ENCODE measurements at places on chromosomes 12 and 14.

DNA sequence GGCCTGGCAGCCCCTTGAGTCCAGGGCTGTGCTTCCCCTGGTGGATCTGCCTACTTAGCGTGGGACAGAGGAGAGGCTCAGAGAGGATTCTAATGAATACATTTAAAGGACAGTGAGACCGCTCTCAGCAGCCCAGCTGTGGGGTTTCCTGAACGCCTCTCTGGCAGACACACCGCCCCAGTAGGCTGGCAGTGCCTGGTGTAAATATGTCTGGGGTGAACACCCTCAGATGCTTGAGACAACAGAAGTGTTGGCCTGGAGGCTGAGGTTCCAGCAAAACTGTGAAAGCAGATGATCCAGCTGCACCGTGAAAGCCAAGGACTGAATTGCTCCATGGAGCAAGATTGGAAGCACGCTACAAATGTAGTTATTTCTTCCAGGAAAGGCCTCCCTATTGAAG, 55.1 kb downstream of the LRRC74A start:
- no peak for DNase-seq

DNA sequence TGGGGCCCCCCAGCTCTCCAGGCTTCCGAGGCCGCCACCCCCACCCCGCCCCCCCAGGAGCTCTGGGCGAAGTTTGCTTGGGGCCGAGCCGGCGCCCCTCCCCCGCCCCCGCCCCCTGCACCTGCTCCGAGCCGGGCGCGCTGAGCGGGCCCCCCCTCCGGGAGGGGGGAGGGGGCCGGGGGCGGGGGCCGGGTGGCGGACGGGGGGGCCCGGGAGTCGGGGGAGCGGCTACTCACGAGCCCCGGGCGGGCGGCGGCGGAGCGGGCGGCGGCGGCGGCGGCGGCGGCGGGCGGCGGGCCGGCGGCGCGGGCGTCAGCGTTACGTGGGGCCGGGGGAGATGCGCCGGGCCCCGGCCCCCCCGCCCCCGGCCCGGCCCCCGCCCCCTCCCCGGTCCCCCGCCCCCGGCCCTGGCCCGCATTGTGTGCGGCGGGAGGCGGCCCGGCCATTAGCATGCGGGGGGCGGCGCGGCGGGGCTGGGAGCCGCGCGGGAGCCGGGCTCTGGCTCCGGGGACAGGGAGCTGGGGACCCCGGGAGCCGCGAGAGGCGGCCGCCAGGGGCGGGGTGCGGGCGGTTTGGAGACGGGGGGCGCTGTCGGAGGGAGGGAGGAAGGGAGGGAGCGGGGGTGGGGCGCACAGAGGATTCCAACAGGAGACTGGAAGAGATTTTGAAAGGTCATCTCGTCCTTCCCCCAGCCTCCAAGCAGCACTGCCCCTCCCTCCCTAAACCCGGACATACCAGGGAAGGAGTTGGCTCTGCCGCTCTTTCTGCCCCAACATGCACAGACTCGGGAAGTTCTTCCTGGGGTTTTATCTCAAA, at the start of gene ZNF219:
Gene ZNF219 (minus strand): TSS at position 580 of the 816 bp plus-strand sequence. CDS start 5,064 bp downstream, outside the sequence.
- peak; percentile 46 for DNase-seq

GRCh38 chr12:105721051-105721825, 390.7 kb downstream of the C12orf75 start:
- DNase-seq = no peak

DNA sequence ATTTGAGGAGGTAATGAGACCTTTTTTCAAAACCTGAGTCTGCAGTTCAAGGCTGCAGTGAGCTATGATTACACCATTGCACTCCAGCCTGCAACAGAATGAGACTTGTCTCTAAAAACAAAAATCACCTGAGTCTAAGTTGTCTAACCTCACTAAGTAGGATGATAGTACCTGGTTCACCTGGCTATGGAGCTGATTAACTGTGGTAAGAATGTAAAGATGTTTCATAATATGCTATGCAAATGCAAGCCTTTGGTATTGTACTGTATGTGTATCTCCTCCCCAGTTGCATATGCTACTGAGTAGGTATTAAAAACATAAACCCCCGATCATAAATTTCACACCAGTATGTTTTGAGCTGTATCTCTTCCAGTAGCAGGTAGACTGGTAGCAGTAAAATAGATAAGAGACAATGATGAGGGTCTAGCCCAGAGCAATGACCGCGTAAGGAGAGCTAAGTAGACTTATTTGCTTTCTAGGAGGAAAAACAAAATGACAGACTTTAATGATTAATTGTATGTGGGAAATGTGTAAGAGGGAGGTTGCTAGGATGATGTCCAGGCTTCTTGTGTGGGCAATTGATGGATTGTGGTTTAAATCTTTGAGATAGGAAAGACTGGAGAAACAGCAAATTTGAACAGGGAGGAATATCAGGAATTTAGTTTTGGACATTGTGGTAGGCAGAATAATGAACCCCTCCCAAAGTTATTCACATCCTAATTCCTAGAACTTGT, 41.6 kb upstream of the EGLN3 start:
- no peak for DNase-seq

DNA sequence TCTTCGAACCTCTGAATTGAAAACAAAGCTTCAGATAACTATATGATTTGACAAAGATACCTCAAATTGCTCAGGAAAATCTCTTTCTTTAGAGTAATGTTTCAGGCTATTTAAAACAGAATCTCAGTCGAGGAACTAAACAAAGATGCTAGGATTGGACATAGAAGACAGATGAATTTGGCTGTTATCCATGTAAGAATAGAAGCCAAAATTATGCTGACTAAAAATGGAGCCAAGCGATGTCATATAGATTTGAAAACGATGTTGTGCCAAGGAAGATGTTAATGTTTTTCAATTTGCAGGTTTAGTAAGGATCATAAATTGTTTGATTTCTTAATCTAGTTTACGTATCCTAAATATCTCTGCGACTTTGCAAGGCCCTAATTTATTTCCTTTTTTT, 295.9 kb downstream of the FOXG1 start:
- DNase-seq = no peak

DNA sequence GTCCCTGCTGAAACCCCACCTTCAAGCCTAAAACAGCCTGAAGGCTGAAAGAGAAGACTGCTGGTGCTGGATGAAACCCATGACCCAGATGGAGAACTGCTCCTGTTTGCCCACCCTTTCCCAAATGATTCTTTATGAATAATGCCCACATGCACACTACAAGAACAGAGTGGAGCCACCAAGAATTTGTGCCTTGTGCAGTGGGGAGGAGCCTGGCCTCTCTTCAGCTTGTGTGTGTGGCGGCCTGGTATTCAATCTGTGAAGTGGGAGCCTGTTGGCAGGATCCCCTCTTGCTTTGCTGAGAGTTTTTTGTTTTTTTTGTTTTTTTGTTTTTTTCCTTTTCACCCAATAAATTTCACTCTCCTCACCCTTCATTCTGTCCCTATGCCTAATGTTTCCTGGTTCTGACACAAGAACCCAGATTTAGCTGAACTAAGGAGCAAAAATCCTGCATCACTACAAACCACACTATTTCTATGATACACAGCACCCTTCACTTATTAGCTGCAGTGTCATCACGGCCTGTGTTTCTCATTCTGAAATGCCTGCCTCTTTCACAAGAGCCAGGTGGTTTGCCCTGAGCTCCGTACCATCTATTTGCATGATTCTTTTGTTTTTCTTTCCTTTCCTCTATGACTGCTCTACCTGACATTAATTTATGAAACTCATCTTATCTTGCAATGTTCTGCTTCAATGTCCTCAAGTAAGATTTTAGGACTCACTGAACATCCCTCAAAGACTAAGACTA, 585.5 kb upstream of the ATXN7L3B start:
- no peak for DNase-seq

DNA sequence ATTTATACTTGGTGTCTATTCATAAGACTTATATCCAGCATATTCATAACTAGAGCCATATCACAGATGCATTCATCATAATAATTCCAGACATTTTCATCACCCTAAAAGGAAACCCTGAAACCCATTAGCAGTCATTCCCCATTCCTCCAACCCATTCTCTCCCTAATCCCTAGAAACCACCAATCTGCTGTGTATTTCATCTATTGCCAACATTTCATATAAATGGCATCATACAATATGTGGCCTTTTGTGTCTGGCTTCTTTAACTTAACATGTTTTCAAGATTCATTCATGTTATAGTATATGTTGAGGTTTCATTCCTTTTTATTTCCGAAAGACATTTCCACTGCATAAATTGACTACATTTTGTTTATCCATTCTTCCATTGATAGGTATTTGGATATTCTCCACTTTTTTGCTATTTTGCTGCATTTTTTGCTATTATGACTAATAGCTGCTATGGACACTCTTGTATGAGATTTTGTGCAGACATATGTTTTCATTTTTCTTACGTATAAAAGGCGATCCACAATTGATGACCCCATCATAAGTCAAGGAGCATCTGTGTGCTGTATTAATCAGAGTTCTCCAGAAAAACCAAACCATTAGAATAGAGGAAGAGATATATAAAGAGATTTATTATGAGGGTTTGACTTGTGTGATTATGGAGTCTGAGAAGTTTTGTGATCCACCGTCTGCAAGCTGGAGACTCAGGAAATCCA, 5.1 kb upstream of the OAS2 start:
- DNase-seq = no peak

DNA sequence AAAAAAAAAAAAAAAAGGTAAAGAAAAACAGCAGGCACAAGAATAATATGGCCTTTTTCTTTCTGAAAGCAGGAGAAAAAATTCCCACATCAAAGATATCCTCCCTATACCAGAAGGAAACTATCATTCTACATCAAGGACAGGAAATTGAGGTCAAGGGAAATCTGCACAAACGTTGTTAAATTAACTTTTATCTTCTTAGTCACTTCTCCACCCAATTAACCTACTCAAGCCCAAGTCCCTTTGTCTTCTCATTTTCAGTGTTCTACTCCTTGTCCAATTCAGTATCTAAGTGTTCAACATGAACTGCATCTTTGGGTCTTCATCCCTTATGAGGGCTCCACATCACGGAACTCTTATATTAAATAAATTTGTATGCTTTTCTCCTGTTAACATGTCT, 15.7 kb downstream of the NDUFA12 start:
- DNase-seq = no peak

DNA sequence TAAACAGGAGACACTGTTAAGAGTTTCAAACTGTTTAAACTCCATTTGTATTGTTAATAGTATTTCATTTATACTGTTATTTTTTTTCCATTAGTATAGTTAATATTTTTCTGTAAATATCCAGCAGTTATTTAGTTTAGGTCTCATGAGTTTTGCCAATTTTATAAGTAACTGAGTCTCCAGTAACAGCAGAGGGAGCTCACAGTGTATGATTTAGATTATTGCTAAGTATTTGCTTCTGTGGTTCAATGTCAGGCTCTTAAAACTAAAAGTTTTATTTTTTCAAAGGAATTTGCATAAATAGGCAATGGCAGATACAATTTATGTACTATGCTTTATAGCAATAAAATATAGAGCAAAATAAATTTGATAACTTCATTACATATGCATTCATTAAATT, 209.7 kb downstream of the ATXN7L3B start:
- no peak for DNase-seq

- no peak for DNase-seq
These were observed 9.9 kb downstream of the ISCU start for GRCh38 chr12:108572166-108572790.

DNA sequence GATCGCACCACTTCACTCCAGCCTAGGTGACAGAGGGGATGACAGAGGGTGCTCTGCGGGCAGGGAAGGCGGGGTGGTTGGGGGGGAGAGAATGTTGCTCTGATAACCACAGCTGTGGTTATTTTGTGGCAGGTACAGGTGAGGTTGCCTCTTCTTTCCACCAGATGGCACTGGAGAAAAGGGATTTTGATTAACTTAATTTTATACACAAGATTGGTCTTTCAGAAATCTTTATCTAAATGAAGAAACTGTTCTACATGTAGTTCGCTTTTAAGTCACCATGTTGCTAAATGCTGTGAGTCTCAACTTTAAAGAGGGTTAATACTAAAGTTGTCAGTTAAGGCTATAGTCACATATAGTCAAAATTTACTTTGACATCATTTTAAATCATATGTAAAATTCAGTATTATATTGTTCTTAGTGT, 25.7 kb downstream of the FGF23 start:
- no peak for DNase-seq

DNA sequence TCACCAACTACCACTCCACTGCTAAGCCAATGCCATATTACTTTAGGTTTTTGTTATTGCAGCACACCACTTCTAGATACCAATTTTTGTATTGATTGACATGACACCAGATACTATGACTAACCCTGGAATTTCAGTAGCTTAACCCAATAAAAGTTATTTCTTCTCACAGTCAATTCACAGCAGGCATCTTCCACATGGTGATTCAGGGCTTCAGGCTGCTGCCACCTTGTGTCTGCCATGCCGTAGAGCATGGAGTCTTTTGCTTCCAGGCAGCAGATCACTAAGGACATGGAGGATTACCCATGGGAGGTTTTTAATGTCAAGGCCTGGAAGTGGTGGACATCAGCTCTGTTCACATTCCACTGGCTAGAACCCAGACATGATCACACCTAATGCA, 56.4 kb upstream of the LTA4H start:
- no peak for DNase-seq

DNA sequence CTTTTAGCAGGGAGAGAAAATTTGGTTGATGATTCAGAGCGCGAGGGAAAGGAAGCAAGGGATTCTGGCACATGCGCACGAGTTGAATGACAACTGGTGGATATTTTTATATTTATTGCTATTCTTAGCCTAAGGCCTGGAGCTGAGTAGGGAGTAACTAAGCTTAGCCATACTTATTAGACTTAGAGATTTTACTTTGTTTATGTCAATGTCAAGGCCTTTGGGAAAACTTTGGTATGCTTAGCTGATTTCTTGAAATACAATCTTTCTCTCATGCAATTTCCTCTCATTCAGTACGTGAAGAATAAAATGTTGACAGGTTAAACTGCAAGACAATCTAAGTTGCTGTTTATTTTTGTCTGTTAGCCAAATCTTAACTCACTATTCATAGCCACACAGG, 101.1 kb downstream of the CRADD start:
- peak; percentile 82 for DNase-seq

DNA sequence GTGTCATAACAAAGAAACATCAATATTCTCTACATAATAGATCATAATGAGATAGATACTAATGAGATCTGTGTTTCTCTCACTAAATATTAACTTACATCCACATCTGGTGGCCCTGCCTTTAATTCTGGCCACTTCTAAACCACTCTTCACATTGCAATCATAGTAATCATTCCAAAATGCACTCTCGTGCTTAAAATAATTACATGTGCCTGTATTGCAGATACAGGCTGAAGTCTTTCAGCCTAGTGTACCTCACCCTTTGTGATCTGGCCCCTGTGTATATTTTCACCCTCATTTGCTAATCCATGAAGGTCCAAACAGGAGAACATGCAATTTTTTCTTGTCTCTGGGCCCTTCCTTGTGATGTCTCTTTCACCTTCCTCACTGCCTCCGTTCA, 108.0 kb downstream of the LIN7A start:
- DNase-seq = peak; percentile 19

GRCh38 chr14:67265131-67265530, 23.9 kb downstream of the PALS1 start:
- peak; percentile 6 for DNase-seq

DNA sequence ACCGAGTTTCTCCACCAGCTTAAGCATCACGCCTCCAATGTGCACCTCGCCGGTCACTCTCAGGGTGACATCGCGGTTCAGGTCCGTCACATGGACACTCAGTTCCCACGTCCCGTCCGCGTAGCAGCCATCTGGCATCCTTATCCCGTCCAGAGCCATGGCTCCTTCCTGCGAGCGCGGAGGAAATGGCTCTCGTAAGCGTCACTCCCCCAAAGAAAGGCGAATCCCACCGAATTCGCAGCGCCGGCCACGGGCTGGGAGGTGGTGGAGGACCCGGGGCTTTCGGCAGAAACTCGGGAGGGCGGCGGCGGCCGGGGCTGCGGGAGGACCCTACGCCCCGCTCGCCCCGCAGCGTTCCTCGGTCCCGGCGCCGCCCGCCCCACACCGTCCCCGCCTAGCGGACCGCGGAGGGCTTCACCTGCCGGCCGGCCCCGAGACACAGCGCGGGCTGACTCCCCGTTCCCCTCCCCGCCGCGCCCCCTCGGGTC, 396 bp downstream of the FERMT2 start:
- peak; percentile 32 for DNase-seq

Data from AG08395 (cell line).